ENCODE measurements at places on chromosomes 6 and 20. TPM values are rescaled to one million over a fixed set of nuclear protein-coding genes. Genes with fewer than 3 reads are reported as not detected.

The RNF144B gene
- total RNA-seq: not detected

DNA sequence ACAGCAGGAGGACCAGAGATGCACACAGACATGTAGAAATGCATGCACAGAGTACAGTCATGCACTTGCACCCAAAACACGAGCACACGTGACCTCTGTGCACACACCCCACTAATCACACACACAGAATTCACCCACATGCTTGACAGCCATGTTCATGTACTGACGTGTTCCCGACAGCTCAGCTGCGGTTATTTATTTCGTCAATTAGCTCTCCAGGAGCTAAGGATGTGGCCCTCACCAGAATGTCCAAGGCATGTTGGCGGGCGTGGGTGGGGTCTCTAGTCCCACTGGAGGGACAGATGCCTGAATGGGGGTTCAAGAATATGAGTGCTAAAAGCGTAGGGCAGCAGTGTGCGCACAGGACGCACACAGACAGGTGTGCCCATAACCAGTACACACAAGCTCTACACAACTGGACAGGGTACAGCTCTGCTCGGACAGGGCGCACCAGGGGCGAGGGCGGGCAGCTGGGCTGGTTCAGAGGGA is 571 bp upstream of the PRPF6 start:
- DNase-seq: no peak

- DNase-seq: no peak
Observed at GRCh38 chr20:53736757-53737395, 143.2 kb upstream of the ZNF217 start.

DNA sequence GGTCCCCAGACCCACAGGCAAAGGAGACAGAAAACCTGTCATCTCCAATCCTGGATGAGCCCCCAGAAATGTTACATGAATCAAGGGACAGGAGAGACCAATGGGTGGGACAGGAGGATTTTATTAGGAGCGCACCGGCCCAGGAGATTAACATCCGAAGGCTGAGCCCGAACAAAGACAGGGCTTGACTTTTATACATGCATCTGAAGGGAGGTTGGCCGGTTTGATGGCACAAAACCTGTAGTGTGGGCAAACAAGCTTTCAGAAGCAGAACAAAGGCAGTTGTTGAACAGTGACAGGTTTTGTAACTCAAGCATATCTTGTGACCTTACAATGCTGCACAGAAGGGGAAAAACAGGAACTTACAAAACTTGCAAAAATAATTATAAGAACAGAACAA is 83.9 kb upstream of the GPR6 start:
- no peak for DNase-seq
